ENCODE measurements at places on chromosomes 2 and 18.

- no peak for DNase-seq
These were observed 212.1 kb upstream of the NCKAP5 start for GRCh38 chr2:133780099-133780996.

DNA sequence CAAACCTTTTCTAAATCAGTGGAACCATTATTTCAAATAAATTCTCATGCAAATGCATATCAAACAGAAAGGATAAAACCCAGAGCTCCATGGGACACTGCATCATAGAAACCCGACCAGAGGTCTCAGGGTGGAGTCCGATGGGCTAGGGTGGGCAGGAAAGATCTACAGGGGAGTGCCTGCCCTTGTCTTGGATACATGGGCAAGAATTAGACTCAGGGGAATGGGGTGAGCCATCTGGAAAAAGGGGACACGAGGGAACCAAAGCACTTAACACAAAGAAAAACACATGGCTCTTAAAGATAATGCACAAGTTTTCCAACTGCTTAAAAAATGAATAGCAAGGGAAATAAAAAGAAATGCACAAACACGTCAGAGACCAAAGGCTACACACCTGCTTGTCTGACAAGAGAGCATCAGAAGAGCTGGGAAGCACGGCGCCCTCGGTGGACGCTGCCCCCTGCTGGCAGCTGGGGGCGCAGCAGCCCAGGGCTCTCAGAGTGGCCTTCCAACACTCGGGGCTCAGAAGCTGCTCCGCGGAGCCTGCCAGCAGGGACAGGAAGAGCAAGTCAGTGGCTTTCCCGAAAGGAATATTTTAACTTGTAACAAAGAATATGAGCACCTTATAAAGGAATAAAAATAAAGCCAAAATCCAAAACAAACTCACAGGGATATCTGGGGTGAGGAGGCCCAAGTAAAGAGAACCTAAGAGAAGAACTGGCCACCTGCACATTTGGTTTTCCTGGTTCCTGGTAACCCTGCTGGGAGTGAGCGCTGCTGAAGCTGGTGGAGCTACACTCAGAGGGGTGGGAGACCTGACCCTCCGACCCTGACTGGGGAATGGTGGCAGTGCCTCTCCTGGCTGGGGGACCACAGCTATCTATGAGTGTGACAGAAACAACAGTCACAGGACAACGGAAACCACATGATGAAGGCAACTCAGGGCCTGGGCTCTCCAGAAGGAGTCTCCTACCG lies 54.5 kb downstream of the SIGLEC15 start:
- no peak for DNase-seq

DNA sequence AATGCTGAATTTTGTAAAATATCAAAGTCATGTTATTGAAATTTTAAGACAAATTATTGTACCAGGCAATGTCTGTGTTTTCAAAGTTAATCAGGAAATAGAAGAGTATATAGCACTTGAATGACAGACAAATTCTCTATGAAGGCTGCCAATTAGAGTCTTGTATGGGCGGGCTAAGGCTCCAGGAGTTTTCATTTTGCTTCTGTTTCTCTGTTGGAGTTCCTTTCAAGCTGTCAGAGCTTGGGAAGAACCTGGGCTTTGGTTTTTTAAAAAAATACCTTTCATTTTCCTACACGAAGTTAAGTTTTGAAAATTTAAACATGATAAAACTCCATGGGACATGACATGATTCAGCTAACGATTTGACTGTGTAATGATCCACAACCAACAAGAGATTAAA lies 339.0 kb upstream of the KCNH7 start:
- DNase-seq, result no peak

DNA sequence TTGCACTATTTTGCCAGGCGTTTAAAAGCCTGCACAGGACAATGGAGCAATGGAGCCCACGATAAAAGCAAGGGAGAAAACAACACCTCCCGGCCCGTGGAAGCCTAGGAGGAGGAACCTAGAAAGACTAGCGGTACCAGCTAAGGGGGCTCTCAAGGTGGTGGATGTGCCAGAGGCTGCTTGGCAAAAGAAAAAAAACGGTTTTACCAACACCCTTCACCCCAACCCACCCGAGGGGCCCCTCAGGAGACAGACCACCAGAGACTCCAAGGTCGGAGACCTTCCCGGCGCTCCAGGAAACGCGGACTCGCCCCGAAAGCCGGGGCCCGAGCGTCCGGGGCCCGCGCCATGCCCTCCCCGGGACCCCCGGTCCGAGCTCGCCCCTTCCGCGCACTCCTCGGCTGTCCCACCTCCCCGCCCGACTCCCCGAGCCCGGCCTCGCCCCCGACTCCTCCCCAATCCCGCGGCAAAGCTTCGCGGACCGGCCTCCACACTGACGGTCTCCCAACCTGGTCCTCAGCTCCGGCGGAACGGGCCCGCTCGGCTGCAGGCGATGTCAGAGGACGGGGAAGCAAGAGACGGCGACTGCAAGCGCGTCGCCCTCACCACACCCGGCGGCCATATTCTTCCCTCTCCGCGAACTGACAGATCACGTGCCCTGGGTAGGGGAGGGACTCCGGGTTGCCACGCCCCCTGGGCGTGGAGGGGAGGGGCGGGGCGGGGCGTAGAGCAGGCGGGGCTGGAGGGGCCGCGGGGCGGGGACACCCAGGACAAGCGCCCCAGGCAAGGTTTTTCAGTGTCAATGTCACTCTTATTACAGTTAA lies at the start of gene KIDINS220:
KIDINS220 (minus strand) TSS at position 643 of the 824 bp plus-strand sequence. CDS start 10,520 bp downstream, outside the sequence.
- DNase-seq, result no peak

- DNase-seq, result no peak
These were observed 35.8 kb downstream of the SKOR2 start for GRCh38 chr18:47215554-47216138.

DNA sequence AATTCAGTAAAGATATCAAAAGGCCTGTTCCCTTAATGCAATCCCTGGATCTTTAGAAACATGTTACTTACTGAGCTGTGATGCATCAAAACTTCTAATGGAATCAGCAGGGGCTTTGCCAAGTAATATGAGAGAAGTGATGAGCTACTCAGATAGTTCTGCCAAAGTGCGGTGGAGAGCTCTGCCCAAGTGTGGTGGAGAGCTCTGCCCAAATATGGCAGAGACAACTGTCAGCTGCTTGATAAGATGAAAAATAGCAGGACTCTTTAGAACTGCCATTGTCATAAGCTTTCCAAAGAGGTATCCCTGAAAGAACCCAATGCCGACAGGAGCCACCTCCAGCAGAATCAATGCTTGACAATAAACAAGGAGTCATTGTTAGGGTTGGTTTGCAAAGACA lies 167.9 kb upstream of the SLC39A10 start:
- DNase-seq, result no peak

DNA sequence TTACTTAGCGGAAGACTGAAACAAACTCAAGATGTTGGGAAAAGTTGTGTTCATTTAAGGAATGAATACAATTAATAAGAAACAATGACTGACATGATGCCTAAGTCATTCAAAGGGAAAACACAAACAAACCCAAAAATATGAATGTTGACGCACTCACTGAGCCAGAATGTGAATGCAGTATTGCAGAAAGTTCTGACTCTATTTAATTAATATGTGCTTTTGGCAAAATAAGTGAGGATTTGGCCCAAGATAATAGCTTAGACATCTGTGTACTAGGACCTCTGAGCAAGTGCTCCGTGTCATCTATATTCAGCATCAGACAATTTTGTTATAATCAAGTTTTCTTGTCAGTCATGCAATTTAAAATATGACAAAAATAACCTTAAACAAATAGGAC lies 1138.8 kb upstream of the NXPH2 start:
- no peak for DNase-seq

- DNase-seq, result no peak
These were observed 40.8 kb upstream of the PXDN start for GRCh38 chr2:1784986-1785617.

DNA sequence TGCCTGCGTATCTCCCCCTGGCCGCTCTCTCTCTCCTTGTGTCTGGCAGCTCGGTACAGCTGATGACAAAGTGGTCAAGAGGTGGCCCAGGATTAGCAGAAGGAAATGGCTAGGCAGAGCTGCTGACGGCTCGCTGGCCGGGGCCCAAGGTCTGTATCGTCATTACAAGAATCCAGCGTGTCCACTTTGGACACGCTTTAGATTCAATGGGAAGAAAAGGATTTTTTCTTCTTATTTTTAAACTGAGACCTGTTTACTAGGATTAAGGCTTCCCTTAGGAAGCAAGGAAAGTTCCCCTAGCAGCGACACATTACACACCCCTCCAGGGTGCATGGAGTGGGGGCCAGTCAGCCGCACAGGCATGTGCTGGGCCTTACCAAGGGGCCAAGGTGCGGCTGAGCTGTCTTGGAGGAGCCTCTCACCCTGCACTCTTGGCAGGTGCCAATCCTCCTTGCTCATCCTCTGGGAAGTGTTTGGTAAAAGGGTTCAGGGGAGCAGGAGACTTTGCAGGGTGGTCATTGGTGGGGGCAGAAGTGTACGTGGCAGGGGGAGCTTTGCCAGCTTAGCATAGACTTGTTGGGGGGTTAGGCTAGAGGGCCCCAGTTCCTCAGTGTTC lies 76.8 kb downstream of the POLR1A start:
- DNase-seq, result no peak

- DNase-seq, result no peak
These were observed 43.3 kb downstream of the PLB1 start for GRCh38 chr2:28539118-28539541.

DNA sequence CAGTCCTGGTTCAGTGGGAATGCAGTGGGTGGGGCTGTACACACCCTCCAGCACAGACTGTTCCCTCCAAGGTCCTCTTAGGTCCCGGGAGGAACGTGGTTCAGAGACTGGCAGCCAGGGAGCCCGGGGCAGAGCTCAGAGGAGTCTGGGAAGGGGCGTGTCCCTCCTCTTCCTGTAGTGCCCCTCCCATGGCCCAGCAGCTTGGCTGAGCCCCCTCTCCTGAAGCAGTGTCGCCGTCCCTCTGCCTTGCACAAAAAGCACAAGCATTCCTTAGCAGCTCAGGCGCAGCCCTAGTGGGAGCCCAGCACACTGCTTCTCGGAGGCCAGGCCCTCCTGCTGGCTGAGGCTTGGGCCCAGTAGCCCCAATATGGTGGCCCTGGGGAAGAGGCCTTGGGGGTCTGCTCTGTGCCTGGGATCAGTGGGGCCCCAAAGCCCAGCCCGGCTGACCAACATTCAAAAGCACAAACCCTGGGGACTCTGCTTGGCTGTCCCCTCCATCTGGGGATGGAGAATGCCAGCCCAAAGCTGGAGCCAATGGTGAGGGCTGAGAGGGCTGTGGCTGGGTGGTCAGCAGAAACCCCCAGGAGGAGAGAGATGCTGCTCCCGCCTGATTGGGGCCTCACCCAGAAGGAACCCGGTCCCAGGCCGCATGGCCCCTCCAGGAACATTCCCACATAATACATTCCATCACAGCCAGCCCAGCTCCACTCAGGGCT lies 17.5 kb upstream of the FAHD2A start:
- no peak for DNase-seq

DNA sequence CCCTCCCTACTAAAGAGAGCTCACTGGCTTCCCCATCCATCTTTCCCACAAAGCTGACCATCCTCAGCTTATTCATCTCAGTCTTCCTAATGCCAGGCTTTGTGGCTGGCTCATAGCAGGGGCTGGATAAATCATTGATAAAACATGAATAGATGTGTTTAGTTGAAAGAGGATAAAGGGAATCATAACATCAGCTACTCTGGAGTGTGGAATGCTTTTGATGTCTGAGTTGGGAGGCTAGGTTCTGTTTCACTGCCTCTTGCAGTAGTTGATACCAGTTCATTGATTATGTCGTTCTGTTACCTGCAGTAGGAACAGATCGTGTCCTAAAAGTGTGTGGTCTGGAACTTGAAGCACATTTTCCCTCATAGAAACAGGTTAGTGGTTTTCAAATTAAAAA lies 66.3 kb upstream of the HK2 start:
- no peak for DNase-seq

- no peak for DNase-seq
These were observed 92.1 kb downstream of the TMEM18 start for GRCh38 chr2:584863-585823.

GRCh38 chr2:26847655-26848335 lies at the start of gene DPYSL5:
TSS of gene DPYSL5 (plus strand) at chr2:26848132. CDS start at chr2:26898500, 50,368 bp downstream.
- no peak for DNase-seq

DNA sequence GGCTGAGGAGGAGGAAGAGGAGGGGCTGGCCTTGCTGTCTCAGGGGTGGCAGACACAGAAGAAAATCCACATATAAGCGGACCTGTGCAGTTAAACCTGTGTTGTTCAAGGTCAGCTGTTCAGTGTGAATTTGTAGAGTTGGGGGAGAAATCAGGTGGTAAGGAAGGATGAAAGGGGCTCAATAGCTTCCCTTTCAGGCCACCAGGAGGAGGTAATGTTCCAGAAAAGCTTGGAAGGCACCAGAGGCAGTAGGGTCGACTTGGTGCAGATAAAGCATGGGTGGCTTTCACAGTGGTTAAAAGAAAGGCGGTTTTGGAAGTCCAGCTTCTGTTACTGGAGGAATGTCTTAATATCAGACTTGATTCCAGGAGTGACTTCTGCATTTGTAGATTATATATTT lies 167.4 kb downstream of the THSD7B start:
- DNase-seq, result no peak

DNA sequence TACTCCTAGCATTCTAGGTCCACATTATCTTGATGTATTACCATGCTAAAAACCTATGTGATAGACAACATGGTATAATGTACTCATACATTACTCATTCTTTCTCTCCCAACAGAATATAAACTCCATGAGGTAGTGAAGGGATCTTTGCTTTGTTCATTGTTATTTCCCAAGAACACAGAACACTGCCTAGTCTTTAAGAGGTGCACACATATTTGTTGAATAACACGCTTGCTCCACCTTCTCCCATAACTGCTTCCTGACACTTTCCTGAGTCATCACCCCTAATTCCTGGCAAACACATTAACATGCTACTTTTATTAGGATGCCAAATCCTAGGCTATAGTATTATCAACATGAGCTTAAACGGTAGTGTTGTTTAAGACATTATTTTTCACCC lies 41.3 kb downstream of the REV1 start:
- no peak for DNase-seq

- DNase-seq, result no peak
These were observed 152.4 kb upstream of the KCTD1 start for GRCh38 chr18:26700728-26701127.

GRCh38 chr18:5756823-5757222 lies 138.5 kb downstream of the TMEM200C start:
- no peak for DNase-seq

DNA sequence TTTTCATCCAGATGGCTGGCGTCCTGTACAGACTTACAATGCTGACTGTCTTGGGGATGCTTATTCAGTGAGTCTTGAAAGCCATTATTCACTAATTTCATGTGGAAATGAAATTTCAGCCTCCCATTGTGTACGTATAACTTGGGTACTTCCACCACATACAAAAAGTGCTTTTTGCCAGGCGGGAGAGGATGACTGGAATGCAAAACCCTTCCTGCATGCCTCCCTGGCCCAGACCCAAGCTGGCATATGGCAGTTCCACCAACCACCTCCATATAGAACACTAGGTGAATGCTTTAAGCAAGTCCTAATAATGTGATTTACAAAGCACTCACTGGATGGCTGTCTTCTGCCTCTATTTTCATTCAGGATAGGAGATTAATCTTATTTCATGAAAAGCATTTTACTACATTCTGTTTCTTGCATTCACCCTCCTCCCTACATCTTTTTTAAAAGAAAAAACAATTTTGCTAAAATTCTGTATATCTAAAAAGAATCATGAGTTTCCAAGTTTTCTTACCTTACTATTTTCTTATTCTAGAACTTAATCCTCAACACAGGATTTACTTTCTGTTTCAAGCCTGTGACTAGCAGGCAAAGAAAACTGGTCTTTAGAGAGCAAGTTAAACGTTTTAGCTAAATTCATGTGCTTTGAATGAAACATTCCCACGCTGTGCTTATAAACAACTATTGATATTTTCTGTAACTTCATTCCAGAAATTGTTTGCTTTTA lies 327.6 kb downstream of the NCKAP5 start:
- no peak for DNase-seq

- no peak for DNase-seq
These were observed 151.8 kb downstream of the HDAC4 start for GRCh38 chr2:239249048-239249447.

GRCh38 chr2:102310964-102311640 lies at the start of gene IL1RL1:
TSS of gene IL1RL1 (plus strand) at chr2:102311563. CDS start at chr2:102338265, 26,702 bp downstream.
- DNase-seq, result no peak
